ENCODE measurements at places on chromosomes 4 and X. TPM values are rescaled to one million over a fixed set of nuclear protein-coding genes. Genes with fewer than 3 reads are reported as not detected.
A peak's percentile ranks its signal among the peaks of the same experiment; 100 is the strongest.

The GLRB gene
- 7.3 TPM for total RNA-seq

The MAGEA6 gene
- not detected for total RNA-seq

The MAGEE2 gene
- total RNA-seq: not detected

- no peaks in the 10 kb centered on the region for H3K4me1 ChIP-seq
- H3K36me3 ChIP-seq: no peaks in the 10 kb centered on the region
- no peak for DNase-seq
- no peaks in the 10 kb centered on the region for H3K27me3 ChIP-seq
These were observed 198.3 kb downstream of the NSUN7 start for GRCh38 chr4:40948014-40948413.

GRCh38 chr4:9825049-9825448, 43.6 kb downstream of the DRD5 start:
- H3K4me3 ChIP-seq: no peak overlapping the region
- no peak overlapping the region for H3K27ac ChIP-seq
- no peaks in the 10 kb centered on the region for H3K4me1 ChIP-seq
- no peaks in the 10 kb centered on the region for H3K27me3 ChIP-seq
- H3K36me3 ChIP-seq: no peaks in the 10 kb centered on the region

GRCh38 chr4:4419896-4420295, 33.0 kb downstream of the NSG1 start:
- no peak overlapping the region for H3K27ac ChIP-seq
- no peaks in the 10 kb centered on the region for H3K4me1 ChIP-seq
- no peaks in the 10 kb centered on the region for H3K27me3 ChIP-seq
- no peak for DNase-seq

DNA sequence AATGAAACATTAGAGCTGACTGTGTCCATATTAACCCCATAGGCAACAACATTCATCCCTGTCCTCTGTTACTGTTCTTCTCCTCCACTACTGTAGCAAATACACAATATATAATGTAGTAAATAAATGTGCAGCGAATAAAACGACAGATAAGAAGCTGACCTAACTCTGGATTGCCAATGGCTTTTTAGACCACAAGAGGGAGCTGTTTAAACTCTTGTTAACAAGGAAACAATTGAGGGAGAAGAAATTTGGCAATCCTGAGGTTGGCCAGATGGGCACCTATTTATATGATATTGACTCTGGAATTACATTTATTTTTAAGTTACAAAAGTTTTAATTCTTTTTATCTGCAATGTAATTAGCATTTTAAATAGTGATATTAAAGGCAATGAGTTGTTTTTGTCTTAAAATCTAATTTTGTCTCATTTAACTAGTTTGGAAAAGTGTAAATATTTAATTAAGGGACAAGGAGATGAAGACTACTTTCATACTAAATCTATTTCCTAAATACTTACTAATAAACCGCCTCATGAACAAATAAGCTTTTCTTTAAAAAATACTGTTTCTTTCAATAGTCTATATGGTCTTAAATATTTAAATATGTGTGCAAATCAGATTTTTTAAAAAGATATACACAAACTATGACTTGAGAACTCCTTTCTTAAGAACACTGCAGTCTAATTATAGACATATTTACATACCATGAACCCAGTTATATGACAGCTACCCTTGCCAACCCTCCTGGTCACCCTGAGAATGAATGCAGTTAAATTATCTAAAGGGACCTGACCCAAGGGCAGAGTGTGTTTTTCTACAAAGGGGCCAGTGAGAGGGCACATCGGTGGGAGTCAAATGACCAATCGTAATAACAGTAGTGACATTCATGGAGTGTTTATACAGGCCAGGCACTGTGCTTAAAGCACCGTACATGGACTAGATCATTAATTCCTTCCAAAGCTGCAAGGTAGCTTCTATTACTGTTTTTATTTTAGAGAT, 52.9 kb upstream of the HPF1 start:
- H3K27ac ChIP-seq: no peak overlapping the region
- no peaks in the 10 kb centered on the region for H3K27me3 ChIP-seq
- no peaks in the 10 kb centered on the region for H3K4me1 ChIP-seq
- H3K4me3 ChIP-seq: no peak overlapping the region
- no peaks in the 10 kb centered on the region for H3K36me3 ChIP-seq

GRCh38 chr4:158259955-158260575, 49.8 kb downstream of the TMEM144 start:
- H3K27me3 ChIP-seq: no peaks in the 10 kb centered on the region
- no peaks in the 10 kb centered on the region for H3K36me3 ChIP-seq
- no peak overlapping the region for H3K27ac ChIP-seq
- no peaks in the 10 kb centered on the region for H3K4me1 ChIP-seq

DNA sequence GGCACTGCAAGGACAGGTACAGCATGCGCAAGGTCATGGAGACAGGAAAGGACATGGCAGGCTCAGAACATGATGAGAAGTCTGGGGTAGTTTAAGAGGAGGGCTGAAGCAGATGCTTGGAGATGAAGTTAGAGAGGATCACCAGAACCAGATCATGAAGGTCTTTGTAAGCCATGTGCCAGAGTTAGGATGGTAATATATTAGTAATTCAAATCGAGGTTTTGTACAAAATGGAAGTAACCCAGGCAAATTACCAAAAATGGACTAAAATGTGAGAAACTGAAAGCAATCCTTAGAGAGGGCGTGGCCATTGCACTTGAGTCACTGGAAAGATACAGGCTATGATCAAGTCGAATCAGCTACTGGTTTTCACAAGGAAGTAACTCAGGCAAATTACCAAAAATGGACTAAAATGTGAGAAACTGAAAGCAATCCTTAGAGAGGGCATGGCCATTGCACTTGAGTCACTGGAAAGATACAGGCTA, 13.5 kb downstream of the RXFP1 start:
- DNase-seq: no peak
- no peak overlapping the region for H3K4me3 ChIP-seq
- H3K27me3 ChIP-seq: no peaks in the 10 kb centered on the region
- no peaks in the 10 kb centered on the region for H3K4me1 ChIP-seq

GRCh38 chr4:71231129-71232055, 107.4 kb upstream of the SLC4A4 start:
- peaks cover 28% of the 10 kb centered on the region for H3K4me1 ChIP-seq
- no peaks in the 10 kb centered on the region for H3K36me3 ChIP-seq
- peak overlapping the region; percentile 19 for H3K27ac ChIP-seq
- no peaks in the 10 kb centered on the region for H3K27me3 ChIP-seq
- peak; percentile 90 for DNase-seq
- no peak overlapping the region for H3K4me3 ChIP-seq

DNA sequence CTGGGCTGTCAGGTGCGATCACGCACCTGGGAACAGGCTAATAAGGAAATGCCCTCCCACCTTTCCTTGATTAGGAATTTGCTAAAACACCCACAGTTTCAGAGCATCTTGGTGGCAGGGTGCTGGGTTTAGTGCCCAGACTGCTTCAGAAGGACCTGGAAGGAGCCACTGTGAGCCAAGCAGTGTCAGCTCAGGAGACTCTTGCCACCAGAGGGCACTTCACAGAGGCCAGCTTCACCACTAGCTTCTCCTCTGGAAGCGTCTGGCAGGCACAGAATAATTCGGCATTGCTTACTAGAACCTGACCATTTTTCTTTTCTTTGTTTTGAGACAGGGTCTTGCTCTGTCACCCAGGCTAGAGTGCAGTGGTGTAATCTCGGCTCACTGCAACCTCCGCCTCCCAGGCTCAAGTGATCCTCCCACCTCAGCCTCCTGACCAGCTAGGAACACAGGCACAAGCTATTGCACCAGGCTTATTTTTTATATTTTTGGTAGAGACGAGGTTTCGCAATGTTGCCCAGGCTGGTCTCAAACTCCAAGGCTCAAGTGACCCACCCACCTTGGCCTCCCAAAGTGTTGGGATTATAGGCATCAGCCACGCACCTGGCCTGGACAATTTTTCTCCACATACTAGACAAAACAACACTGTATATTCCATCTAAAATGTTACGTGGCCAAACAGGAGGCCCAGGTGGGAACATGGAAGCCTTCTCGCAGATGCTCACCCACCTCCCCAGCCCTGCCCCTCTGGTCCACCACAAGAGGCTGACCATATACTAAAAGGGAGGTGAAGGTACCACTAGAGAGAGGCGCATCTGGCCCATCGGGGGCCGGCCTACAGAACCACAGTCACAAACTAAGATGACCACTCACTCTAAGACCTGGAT, 14.1 kb downstream of the NOP14 start:
- no peak overlapping the region for H3K4me3 ChIP-seq
- no peak for DNase-seq
- no peaks in the 10 kb centered on the region for H3K27me3 ChIP-seq
- no peak overlapping the region for H3K27ac ChIP-seq
- peaks cover 5% of the 10 kb centered on the region for H3K36me3 ChIP-seq
- no peaks in the 10 kb centered on the region for H3K4me1 ChIP-seq

DNA sequence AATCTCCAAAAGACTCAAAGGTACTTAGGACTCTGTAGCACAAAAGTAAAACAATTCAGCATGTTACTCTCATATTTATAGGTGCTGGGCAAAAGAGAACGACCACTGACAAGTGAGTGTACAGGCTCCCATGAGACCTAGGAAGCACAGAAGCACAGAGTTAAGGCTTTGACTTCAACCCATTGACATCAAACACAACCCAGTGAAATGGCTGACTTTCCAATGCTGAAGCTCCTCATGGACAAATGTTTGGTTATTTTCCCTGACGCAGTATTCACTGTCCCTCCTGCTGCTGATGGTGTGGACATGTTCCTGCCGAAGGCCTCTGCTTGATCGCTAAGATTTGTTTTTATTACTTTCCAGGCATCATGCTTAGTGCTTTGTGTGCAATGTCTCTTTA, 148.7 kb downstream of the TSPAN5 start:
- no peaks in the 10 kb centered on the region for H3K4me1 ChIP-seq
- no peak for DNase-seq
- no peaks in the 10 kb centered on the region for H3K27me3 ChIP-seq
- H3K4me3 ChIP-seq: no peak overlapping the region

Data from pancreas (tissue), 10 donors.